ENCODE measurements at places on chromosomes 2 and 18. TPM values are rescaled to one million over a fixed set of nuclear protein-coding genes. Genes with fewer than 3 reads are reported as not detected.

The ASB18 gene
- total RNA-seq = not detected

The CREG2 gene
- total RNA-seq = 10.6 TPM

The SPC25 gene
- total RNA-seq = 20.3 TPM

The SLC4A3 gene
- total RNA-seq = 3.8 TPM

The RABL2A gene
- 9.8 TPM for total RNA-seq

The SOS1 gene
- total RNA-seq = 17.8 TPM

The PPP1R1C gene
- total RNA-seq = 2.2 TPM

The KIF5C gene
- total RNA-seq = 0.43 TPM

The LRRC30 gene
- total RNA-seq = not detected

The ALPI gene
- total RNA-seq = not detected

The SPDYA gene
- total RNA-seq = 0.32 TPM

The SERPINB4 gene
- total RNA-seq = 0.14 TPM

The GAD1 gene
- total RNA-seq = 0.61 TPM

The ABCG8 gene
- not detected for total RNA-seq

The NDC80 gene
- 10.7 TPM for total RNA-seq

The ATP8B1 gene
- 7.9 TPM for total RNA-seq

The CNDP1 gene
- total RNA-seq = not detected

The FBXO41 gene
- 5.5 TPM for total RNA-seq

The COL3A1 gene
- total RNA-seq = 0.27 TPM

The ERFE gene
- total RNA-seq = 7.6 TPM

The PLCL1 gene
- not detected for total RNA-seq

The DSG1 gene
- not detected for total RNA-seq

The EHD3 gene
- 9.1 TPM for total RNA-seq

The SLC9A4 gene
- not detected for total RNA-seq

The ALPG gene
- total RNA-seq = 0.15 TPM

The TTL gene
- 41.4 TPM for total RNA-seq

The FOXD4L1 gene
- 0.40 TPM for total RNA-seq

All from A549 treated with CORT108297 at 1 μM for 4 hours (cell line).